Nucleus accumbens (tissue), 56 donors: ENCODE measurements at places on chromosomes 6 and 20.

DNA sequence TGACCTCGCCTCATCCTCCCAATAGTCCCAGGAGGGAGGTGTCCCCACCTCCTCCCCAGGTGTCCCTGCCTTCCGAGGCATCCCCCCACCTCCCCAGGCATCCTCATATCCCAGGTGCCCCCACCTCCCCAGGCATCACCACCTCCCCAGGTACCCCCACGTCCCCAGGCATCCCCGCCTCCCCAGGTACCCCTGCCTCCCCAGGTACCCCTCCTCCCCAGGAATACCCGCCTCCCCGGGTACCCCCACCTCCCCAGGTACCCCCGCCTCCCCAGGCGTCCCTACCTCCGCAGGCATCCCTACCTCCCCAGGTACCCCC is 198.9 kb downstream of the SYNDIG1 start:
- DNase-seq, result no peak

DNA sequence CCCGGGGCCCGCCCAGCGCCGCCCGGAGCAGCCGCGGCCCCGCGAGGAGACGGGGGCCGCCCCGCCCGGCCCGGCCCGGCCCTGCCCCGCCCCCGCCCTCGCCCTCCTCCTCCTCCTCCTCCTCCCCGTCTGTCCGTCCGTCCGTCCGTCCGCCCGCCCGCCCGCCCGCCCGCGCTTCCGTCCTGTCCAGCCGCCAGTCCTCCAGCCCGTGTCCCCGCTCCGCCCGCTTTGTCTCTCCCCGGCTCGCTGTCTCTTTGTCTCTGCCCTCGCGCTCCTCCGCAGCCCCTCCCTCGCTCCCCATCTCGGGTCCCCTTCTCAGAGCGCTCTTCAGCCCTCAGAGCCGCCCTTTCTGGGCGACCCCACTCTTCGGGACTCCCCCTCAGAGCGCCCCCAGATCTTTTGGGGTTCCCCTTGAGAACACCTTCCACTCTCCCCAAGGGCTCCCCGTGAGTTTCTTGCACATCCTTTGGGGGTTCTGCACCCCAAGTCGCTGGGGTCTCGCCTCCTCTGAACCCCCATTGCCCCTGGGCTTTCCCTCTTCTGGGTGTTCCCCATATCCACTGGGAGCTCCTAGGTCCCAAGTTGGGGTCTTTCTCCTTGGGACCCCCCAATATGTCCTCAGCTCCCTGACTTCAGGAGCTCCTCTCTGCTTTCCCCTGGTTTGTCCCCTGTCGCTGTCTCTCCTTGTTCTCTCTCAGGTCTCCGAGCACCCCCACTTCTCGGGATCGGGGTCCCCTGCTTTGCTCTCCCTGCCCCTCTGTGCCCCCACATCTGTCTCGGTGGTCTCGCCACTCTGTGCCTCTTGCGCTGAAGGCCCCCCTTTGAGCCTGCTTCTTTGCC is 79.5 kb upstream of the MYL9 start:
- no peak for DNase-seq

DNA sequence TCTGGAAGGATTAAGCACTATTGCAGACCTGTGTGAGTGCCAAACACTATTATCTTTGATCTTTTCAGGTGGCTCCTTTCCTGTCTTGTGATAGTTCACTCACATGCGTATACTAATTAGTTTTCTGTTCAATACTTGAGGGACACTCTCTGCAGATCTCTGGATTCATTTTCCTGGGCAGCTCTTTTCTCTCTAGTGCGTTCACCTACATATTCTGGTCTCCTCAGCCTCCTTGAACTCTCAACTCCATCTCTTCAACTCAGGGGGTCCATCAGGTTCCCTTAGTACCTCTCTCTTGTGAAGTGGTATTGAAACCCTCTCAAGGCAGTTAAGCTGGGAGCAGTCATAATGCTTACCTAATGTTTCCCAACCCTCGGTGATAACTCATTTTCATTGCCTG is 1218.1 kb upstream of the MAP3K7 start:
- DNase-seq, result no peak

DNA sequence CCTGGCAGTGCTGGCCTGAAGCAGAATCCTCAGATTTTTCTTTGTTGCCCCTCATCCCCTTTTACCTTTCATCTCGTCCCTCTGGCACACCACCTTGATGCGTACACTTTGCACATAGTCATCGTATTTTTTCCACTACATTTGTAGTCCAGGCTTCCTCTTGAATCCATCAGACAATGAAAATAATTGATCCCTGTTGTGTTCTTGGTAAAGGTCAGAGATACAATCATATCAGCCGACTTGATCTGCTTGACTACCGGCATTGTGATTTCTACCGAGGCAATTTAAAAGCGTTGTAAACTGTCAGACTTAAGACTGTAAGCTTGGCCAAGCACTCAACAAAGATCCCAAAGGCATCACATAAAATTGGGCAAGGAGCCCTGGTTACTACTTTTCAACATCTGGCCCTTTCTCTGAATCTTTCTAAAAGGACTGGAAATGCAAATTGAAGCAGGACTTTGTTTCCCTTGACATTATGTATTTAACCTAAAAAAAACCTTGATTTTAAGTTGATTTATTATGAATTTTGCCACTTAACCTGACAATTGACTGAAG is 512.6 kb downstream of the LMBRD1 start:
- DNase-seq, result no peak

DNA sequence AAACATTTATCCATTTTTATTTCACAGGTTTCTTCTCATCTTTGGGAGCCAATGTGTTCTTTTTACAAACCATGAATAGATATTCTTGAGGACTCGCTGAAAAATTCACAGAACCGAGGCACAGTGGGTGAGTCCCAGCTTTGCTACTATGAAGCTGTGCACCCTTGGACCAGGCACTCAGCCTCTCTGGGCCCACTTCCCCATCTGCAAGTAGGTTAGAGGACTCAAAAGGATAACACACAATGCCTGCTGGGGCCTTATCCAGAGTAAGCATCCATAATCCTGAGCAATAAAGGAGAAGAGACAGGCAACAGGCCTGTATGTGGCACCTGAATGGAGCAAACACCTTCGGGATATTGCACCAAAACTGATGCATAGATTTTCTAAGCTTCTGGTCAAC is 153.3 kb downstream of the PREX1 start:
- no peak for DNase-seq

GRCh38 chr6:3250231-3250675 is 8.5 kb upstream of the PSMG4 start:
- no peak for DNase-seq

DNA sequence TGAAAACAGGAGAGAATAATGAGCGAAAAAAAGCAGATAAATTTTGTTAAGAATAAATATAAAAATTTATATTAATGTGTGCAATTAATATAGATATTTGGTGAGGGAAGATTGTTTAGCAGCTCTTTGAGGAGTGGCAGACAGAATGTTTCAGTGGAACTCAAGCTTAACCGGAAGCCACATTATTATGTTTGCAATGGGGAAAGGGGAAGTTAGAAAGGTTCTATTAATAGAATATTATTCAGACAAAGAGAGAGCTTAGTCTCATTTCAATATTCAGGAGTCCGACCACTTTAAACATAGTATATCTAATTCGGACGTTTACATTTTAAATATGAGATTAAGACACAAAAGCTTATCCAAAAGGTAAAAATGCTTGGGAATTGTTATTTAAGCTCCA is 81.6 kb upstream of the KHDRBS2 start:
- no peak for DNase-seq

DNA sequence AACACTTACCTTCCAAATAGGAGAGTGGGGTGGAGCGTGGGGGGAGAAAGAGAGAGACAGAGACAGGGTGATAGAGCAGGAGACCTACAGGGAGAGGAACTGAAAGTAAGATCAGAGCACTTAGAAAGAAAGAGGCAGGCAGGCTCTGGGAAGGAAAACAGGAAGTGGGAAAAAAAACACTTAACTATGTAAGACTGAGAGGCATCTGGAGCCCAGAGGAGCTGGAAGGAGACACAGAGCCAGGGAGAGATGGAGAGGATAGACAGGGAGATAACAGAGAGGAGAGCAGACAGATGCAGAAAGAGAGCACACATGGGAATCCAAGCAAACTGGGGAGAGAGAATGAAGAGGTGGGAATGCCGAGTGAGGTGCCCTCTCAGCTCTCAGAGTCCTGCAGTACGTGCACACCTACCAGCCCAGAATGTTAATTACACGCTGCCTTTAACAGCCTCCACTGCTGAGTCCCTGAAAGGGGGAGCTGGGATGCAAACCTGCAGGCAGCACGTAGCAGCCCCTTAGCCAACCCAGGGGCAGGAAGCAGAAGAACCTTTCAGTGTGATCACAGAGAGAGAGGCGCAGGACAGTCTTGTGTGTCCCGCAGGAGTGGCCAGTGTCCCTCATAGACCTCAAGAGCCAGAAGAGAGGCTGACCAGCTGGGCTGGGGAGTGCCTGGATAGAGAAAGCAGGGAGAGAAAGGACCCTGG is 132.7 kb upstream of the LRFN2 start:
- DNase-seq, result no peak

DNA sequence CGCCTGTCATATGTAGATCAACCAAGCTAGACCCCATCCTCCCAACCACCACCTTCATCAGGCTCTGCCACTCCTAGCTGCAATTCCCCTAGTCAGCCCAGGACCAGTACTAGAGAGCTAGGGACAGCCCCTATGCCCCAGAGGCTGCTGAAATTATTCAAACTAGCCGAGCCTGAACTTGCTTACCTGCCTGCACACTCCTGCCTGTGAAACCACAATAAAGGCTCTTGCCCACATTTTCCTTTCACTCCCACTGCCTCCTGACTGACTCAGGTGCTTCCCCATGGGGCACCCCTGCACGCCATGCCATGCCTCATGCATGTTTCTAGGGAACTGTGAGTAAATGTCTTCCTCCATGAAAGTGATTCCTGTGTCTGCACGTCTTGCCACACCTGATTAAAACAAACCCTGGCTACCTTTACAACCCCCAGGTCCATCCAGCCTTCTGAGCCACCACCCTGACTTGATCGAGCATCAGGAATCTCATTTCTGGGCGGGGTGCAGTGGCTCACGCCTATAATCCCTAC is 66.5 kb upstream of the IER3 start:
- DNase-seq, result no peak

DNA sequence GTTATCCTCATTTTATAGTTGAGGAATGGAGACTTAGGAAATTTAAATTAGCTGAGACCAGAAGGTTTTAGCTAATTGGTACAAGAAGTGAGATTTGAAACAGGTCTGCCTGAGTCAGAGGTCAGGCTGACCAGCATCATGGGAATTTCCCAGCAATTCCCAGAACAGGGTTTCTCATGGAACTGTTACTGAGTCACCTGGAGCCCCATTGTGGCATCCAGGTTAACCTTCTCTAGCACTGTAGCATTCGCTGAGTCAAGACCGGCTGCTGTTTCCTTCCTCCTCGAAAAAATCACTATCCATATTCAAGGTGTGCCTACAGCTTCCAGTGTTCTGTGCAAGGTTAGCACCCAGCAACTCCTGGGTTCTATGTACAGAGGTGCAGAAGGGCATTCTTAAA is 238.0 kb upstream of the MAN1A1 start:
- DNase-seq, result no peak

- DNase-seq, result no peak
These were observed 864.2 kb downstream of the KIF16B start for GRCh38 chr20:15708984-15709598.

GRCh38 chr6:139847457-139847813 is 473.0 kb upstream of the CITED2 start:
- no peak for DNase-seq

DNA sequence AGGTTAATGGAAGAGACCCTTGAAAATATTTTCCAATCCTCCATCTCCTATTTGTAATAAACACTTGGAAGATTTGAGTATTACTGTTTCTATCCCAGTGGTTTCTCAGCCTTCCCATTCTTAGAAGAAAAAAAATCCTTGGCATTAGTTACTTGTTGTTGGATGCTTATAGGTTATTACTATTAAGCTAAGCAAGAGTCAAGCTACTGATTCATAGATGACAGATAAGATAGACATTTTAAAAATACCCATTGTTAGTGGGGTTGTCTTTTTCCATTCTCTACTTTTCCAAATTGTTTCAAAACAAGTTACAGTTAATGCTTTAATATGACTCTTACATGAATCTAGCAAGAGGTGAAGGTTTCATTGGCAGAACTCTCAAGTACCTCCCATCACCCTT is 158.5 kb downstream of the HIVEP2 start:
- DNase-seq, result no peak

- no peak for DNase-seq
These were observed 13.1 kb upstream of the RAET1L start for GRCh38 chr6:150038202-150039062.

DNA sequence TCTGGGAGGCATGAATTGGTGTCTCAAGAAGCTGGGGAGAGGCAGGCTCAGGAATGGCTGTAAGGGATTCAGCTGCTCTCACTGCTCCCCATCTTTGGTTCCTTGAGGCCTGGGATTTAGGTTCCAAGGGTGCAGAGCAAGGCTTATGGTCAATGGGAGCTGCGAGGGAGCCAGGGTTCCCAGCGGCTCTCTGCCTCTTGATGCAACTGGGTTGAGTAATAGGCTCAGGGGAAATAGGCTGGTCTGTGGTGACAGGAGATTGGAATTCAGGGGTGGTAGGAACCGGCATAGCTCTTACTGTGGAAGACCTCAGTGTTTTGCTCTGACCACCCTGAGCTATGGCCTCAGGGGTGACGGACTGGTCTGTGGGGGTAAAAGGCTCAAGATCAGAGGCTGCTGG is 13.0 kb upstream of the NRM start:
- DNase-seq, result no peak

GRCh38 chr20:59972037-59972801 is 14.0 kb downstream of the CDH26 start:
- no peak for DNase-seq

GRCh38 chr6:155418017-155418761 is 37.5 kb downstream of the NOX3 start:
- no peak for DNase-seq

DNA sequence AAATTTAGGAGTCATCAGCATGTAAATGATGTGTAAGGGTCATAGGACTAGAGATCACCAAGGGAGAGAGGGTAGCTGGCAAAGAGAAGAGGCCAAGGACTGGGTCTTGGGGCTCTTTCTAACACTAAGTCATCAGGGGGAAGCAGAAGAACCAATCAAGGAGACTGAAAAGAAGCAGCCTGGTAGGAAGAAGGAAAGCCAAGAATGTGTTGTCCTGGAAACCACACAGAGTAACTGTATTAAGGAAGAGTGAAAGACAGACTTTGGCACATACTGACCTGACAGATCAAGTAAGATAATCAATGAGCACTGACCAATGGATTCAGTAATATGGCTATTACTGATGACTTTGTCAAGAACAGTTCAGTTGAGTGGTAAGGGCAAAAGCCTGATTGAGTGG is 42.3 kb upstream of the LAMA4 start:
- no peak for DNase-seq

DNA sequence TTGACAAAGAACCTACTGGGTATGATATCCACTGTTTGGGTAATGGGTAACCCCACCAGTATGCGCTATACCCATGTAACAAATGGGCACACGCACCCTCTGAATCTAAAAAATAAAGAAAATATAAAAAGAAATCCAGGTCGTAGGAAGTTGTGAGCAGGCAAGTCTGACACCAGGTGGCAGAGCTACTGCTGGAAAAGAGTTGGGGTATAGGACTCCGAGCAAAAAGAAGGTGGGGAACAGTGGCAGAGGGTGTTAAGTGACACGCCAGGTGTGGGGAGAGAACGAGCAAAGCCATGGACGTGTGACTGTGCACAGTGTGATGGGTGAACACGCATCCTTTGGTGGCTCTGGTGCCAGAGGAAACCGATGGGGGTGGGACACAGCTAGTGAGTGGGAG is 46.7 kb downstream of the NOX3 start:
- no peak for DNase-seq
